Left ventricle myocardium superior (tissue), 1 donor: ENCODE measurements at places on chromosomes 4 and X. TPM values are rescaled to one million over a fixed set of nuclear protein-coding genes. Genes with fewer than 3 reads are reported as not detected.

- DNase-seq = no peak
Observed at GRCh38 chrX:85115252-85115651, 111.6 kb downstream of the APOOL start.

DNA sequence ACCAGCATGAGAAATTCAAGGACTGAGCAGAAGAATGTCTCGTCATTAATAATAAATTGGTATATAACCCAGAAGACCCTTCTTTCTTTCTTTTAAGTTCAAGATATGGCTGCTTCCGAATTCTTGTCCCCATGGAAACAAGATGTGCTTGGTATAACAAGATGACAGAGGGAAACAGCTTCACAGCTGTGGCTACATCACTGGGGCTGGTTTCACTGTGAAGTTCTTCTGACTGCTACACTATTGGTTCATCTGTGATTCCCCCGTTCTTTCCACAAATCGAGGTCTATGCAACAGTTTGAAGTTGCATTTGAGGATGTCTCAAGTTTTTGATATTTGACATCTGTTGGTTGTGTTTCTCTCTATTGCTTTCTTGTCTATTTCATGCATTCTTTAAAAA is 12.3 kb upstream of the DTHD1 start:
- no peak for DNase-seq

- no peak for DNase-seq
Observed at GRCh38 chr4:59712470-59712869, 1487.7 kb upstream of the ADGRL3 start.

- no peak for DNase-seq
Observed at GRCh38 chrX:105695451-105695850, 126.9 kb upstream of the NRK start.

The PCDH18 gene
- 3.9 TPM for total RNA-seq

GRCh38 chr4:70564033-70564432 is 28.0 kb upstream of the AMBN start:
- DNase-seq = no peak

GRCh38 chr4:137623013-137623412 is 90.7 kb upstream of the PCDH18 start:
- DNase-seq = no peak

DNA sequence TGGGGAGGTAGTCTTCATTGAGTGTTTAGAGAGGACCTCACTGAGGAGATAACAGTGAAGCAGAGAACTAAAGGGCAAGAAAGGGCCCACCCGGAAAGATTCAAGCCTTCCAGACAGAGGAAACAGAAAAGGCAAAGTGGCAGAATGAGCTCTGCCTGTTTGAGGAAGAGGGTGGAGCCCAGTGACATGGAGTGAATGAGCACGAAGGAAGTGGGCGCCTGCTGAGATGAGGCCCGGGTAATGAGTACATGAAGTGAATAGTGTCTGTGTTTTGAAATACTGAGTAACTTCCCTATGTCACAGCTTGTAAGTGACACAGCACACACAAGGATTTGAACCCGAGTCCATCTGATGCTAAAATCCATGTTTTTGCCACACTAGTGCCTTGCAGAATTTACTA is 32.5 kb upstream of the TLR2 start:
- peak; percentile 56 for DNase-seq

GRCh38 chr4:23966725-23967124 is 76.9 kb upstream of the PPARGC1A start:
- no peak for DNase-seq

GRCh38 chr4:187569871-187570270 is 425.7 kb upstream of the ZFP42 start:
- DNase-seq = no peak

The STAP1 gene
- 0.22 TPM for total RNA-seq

- peak; percentile 81 for DNase-seq
Observed at GRCh38 chr4:37970702-37971101, 10.5 kb downstream of the PTTG2 start.

DNA sequence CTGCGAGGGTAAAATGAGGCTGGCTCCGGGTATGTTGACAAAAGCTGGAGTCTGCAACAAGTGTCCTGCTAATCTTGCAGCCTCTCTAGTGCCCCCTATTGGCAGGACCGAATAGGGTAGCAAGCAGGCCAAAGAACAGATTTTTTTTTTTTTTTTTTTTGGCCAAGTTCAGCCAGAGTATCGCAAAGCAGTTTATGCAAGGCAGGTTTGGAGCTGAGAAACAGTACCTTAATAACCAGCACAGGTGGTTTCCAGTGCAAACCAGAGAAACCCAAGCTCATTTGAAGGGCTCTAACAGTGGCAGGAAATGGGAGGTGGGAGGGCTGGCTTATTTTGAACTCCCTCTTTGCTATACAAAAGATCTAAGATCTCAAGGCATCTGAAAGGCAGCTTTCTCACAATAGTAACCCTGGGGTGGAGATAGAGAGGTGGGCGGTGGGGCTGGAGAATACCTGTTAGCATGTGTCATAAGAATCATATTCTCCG is 38.2 kb upstream of the OCIAD2 start:
- no peak for DNase-seq

The F11 gene
- 0.52 TPM for total RNA-seq

The WDR45 gene
- total RNA-seq = 65.4 TPM

GRCh38 chr4:98517218-98518021 is 141.0 kb downstream of the TSPAN5 start:
- DNase-seq = no peak

DNA sequence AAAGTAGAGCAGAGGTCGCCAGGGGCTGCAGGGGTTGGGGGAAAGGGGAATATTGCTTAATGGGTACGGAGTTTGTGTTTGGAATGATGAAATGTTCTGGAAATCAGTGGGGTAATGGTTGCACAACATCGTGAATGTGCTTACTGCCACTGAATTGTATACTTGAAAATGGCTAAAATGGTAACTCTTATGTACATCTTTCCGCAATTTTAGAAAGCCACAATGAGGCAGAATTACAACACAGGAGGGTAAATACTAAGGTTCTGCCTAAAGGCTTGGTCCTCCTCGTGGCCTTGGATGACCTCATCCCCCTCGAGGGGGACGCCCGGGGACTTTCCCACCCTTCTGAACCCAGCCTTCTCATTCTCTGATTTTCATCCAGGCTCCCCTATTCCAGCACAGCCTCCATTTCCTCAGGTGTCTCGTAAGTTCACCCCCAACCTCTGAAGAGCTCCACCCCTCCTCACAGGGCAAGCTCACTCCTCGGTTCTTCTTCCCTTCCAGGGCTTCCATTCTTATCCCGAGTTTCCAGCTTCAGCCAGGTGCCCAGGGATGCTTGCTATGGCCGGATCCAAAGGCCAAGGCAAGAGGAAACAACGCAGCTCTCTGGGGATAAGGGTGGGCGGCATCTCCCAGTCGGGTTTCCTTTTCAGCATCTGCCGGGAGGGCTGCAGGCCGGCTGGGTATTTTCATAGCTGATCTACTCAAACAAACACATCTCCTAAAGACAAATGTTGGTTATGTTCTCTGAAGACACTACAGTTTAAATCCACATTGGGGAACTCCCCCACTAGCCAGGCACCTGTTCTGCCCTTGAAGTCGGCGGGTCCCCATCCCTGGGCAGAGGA is 71.3 kb upstream of the ACSL1 start:
- no peak for DNase-seq

The RNF150 gene
- 57.1 TPM for total RNA-seq

DNA sequence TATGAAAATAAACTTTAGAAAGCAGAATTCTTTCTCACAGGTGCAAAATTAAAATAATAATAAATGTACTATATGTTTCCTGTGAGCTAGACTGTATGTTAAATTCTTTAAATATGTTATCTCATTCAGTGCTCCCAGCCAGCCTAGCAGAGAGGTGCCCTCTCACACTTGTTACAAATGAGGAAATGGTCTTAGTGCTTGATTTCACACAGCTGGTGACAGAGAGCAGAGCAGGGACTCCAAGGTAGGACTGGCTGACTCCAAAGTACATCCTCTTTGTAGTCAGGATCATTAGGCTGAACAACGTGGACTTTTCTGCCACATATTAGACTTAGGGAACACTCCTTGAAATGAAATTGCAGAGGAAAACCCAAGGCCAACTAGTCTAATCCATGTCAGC is 72.0 kb upstream of the HHIP start:
- DNase-seq = no peak
